Testis (tissue), 5 donors: ENCODE measurements at places on chromosomes 16 and 17.

DNA sequence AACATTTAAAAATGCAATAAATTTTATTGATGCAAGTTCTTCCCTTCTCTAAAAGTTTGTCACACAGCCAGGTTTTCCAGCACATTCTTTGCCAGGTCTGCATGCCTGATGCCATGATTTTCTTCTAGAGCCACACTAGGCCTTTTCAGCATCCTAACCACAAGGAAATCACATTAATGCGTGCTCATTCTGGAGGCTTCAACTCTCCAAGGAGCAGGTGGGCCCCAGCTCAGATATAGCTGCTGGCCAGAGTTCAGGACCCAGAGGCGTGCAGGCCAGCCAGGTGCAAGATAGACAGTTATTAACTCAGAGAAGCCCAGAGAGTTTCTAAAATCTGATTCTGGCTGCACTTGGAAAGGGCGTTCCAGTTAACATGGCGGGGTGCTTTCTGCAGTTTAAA, 124.5 kb upstream of the MAF start:
- no peak for DNase-seq

DNA sequence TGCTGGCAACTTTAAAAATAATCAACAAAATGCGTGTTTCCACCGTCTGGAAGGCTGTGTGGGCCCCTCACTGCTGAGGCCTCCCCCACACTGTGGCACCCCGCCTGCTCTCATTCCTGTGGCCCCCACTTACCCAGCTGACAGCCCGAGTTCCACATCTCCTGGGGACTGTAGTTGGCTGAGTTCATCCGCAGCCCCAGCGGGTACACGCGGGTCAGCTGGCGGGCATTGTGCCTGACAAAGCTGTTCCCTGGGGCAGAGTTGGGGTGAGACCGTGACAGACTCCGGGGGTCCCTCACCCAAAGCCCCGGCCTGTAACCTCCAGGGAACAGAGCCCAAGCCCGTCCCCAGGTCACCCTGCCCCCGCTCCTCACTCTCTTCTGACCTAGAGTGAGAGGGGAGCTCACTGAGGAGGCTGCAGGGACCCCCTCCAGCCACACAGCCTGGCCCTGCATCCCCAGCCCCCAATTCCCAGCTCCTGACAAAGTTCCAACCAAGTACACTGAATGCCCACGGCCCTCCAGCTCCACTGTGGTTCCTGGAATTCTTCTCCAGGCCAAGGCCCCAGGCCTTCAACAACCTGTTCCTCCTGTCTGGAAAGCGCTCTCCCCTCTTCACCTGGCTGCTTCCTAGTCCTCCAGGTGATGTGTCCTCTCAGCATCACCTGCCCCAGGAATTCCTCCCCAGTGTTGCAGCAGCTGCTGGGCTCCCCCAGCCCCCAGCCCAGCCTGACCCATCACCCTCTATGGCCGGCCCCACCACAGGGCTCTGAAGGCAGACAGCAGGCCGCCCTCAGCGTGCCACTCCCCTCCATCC, 18.0 kb downstream of the PLCD3 start:
- no peak for DNase-seq

DNA sequence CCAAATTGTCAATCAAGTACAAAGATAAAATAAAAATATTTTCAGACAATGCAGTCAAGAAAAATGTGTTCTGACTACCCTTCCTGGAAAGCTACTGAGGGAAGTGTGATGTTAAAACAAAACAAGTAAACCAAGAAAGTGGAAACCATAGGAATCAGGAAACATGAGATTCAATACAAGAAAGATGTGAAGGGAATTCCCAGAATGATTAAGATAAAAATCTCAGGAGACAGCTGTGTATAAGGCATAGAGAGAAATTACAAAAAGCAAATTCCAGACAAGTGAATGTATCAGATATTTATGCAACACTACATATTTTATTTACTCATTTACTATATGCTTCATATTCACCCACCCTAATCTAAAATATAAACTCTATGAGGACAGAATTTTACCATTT, 32.2 kb downstream of the TRIM37 start:
- DNase-seq = no peak

DNA sequence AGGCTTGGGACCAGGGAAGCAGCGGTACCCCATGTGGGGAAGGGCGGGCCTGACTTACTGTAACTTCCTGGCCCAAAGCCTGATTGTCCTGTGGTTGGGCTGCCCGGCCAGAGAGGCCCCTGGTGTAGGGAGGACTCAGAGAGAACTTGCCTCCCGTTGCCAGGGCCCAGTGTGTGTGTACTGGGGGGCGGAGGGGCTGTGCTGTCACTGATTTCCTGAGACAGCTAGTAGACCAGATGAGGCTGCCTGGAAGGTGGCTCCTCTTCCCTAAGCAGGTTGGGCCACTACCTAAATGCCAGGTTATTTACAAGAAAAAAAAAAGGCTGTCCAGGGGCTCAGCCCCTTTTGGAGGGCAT, 16.7 kb downstream of the SOCS3 start:
- DNase-seq = peak; percentile 68

DNA sequence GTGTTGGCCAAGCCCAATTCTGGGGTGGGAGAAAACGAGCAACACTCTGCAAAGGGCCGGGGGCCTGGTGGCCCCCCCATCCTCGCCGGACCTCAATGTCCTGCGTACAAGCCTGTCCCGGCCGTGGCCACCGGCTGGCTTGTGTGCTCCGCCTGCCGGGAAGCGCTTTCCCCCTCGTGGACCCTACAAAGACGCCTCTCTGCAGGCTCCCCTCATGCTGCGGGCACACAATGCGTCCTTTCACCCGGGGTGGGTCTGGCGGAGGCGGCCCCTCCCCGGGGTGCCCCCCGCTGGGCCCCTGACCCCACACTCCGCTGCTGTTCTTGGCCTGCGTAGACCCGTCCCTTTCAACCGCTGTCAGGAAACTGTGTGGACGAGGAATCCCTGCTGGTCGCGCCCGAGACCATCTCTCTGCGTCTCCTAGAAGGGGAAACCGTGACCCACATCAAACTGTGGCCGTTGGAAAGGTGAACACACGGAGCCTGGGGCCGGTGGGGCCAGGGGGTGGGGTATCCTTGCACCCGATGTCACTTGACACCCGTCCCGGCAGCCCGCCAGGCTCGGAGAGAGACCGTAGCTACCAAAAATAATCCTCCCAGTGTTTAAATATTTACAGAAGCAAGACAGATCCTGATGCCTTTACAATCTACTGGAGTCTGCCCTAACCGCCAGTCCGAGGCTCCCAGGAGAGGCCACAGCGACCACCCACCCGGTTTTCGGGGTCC, 43.6 kb downstream of the TBC1D16 start:
- no peak for DNase-seq

- DNase-seq = no peak
These were observed 10.2 kb downstream of the NOG start for GRCh38 chr17:56603486-56604238.

DNA sequence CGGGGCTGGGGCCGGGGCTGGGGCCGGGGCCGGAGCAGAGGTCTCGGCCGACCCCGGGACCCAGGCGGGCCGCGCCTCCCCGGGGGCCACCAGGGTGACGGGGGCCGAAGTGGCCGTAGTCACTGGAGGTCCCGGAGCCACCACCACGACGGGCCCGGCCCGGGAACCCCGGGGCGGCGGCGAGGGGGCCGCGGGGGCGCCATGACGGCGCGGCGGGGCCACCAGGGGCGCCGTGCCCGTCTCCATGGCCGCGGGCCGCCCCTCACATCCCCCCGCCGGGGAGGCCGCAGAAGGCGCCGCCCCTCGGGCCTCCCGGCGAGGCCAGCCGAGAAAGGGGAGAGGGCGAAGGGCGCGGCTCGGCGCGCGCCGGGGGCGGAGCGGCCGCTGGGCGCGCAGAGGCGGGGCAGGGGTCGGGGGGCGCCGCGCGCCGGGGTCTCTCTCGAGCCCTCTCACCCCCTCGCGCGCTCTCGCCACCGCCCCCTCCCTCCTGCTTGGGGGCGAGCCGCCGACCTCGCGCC, 297 bp downstream of the TBC1D10B start:
- DNase-seq = no peak

DNA sequence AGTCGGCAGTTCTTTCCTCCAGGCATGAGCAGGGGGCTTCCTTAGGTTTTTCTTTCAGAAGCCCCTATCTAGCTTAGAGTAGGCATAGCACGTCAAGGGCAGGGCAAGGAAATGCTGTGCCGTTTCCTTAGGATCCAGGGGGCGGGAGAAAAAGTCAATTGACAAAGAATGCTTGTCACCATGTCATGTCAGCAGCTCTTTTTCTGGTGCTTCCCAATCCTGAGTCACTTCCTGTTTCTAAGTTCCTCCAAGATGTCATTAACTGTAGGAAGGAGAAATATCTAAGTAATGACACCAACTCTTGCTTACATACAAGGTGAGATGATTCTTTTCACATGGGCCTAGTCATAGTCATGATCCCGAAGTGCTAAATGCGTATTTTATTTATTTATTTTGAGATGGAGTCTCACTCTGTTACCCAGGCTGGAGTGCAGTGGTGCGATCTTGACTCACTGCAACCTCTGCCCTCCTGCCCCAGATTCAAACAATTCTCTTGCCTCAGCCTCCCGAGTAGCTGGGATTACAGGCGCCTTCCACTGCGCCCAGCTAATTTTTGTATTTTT, 35.2 kb downstream of the GJC1 start:
- DNase-seq = no peak

DNA sequence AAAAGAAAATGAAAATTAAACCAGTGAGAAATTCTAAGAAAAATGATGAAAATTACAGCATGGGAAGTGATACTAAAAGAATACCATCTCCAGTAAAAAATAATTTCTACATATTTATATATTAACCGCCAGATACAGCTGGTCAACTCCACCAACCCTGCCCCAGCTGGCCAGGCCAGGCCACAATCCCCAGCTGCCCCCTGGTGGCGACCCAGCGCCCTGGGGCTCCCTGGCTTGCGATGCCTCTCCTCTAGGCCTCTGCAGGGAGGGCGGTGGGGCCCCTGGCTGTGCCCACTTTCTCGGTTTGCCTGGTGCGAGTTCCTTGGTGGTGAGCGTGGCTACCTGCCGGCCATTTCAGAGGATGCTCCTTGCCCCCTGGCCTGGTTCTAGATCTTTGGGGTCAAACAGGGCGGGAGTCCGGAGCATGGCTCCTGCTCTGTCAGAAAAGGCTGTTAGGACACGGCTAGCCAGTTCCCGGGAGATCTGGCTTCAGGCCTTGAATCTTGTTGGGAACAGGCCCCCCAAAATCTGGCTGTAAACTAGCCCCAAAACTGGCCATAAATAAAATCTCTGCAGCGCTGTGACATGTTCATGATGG, 14.5 kb downstream of the GLIS2 start:
- DNase-seq = peak; percentile 81

- DNase-seq = peak; percentile 42
These were observed 3.7 kb upstream of the ERN1 start for GRCh38 chr17:64133546-64134215.

DNA sequence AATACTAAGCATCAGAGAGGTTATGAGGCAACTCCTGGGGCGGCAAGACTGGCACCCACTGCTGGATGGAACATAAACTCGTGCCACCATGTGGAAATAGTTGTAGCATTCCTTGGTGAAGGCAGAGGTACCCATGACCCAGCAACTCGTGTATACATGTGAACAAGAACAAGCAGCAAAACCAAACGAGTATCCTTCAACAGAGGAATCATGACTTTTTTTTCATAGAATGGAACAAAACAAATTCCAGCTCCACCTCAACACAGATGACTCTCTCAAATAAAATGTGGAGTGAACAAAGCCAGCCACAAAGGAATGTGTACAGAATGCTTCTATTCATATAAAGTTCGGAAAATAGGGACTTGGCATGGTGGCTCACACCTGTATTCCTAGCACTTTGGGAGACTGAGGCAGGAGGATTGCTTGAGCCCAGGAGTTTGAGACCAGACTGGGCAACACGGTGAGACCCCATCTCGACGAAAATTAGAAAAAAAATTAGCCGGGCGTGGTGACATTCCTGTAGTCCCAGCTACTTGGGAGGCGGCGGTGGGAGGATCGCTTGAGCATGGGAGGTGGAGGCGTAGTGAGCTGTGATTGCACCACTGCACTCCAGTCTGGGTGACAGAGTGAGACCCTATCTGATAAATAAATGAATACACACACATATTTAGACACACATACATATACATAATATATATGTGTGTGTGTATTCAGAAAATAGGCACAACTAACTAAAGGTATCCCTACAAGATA, 35.3 kb downstream of the B9D1 start:
- DNase-seq = no peak

DNA sequence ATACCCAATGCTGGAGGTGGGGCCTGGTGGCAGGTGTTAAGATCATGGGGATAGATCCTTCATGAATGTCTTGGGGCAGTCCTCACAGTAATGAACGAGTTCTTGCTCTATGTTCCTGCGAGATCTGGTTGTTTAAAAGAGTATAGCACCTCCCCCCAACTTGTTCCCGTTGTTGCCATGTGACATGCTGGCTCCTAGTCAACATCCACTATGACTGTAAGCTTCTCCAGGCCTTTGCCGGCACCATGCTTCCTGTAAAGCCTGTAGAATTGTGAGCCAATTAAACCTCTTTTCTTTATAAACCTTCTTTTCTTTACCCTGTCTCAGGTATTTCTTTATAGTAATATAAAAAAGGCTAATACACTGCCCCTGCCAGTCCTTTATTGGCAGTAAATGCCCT, 33.3 kb downstream of the RANBP10 start:
- DNase-seq = peak; percentile 59

DNA sequence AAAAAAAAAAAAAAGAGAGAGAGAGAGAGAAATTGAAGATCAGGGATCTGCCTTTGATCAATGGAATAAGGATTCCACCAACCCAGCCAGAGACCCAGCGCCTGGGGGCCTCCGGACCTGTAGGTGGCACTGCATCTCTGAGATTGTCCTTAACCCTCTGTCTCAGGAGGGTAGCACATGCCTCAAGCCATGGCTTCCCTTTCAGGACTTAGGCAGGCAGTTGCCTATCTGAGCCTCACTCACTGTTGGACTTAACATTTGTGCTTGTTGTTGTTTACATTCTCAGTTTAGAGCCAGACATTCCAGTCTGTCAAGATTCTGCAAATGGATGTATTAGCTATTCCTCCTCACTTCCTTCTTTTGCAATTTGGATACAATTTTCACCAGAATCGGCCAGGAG, 5.1 kb upstream of the SCNN1B start:
- peak; percentile 22 for DNase-seq

GRCh38 chr16:48408688-48409087, 23.5 kb upstream of the SIAH1 start:
- DNase-seq = peak; percentile 53
